ENCODE measurements at places on chromosomes 7 and 10. TPM values are rescaled to one million over a fixed set of nuclear protein-coding genes. Genes with fewer than 3 reads are reported as not detected.

The GIMAP4 gene
- total RNA-seq = 0.59 TPM

The UCMA gene
- total RNA-seq = not detected

The CDHR3 gene
- total RNA-seq = 1.2 TPM

The SAP25 gene
- total RNA-seq = not detected

The OPN4 gene
- 0.14 TPM for total RNA-seq

The ALDH18A1 gene
- 249 TPM for total RNA-seq

The PHTF2 gene
- 27.6 TPM for total RNA-seq

The CPEB3 gene
- 0.92 TPM for total RNA-seq

The CPA4 gene
- 113 TPM for total RNA-seq

The SMIM30 gene
- total RNA-seq = 60.3 TPM

The SPDYE16 gene
- not detected for total RNA-seq

Data from smooth muscle cell of the umbilical artery (primary cell).